ENCODE measurements at places on chromosomes 2 and 18.

- DNase-seq, result no peak
Observed at GRCh38 chr2:151091583-151091982, 170.1 kb downstream of the RBM43 start.

- peak; percentile 17 for DNase-seq
Observed at GRCh38 chr2:127528487-127528886, 2.2 kb upstream of the IWS1 start.

DNA sequence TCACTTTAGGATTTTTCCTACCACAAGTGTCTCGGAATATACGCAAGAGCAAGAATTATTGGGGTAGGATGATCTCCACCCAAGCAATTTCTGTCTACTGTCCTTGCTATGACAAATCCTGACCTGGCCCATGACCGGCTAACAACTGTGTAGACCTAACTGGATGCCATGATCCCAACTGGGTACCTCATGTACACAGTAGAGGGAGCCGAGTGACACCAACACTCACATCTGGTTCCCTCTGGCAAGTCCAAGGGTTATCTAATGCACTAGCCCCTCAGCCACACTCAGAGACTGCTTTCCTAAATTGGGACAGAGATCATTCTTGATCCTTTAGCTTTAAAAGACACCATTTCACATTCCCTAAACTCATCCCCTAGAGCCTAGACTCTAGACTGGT is 60.7 kb upstream of the ZNF532 start:
- DNase-seq, result no peak

- no peak for DNase-seq
Observed at GRCh38 chr2:145622285-145622684, 1102.4 kb upstream of the ZEB2 start.

DNA sequence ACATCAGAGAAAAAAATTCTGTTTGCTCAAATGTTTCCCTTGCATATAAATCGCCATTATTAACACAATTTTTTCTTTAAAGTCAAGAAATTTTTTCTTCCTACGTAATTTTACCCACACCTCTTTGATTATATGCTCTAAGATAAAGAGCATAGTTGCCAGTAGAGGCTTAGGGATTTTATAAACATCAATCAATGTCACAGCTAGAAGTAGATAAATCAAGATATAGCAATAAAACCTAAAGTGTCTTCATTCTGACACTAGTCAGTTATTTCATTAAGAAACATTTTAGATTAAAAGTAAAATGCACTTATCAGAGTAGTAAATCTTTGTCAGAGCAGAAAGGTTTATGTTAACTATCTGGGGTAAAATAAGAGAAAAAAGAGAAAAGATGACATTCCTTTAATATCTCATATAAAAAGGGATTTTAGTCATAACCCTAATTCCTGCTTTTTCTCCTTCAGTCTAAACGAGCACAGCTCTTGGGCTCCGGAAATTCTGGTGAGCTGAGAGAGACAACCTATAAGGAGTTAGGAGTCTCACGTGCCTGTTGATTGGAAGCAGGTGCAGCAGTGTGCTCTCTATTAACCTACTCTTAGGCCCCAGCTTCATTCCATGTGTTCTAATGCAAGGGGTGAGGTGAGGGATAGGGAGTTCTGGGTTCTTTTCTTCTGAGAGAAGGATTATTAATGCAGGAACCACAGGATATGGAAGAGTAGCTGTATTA is 172.4 kb upstream of the GULP1 start:
- DNase-seq, result no peak

DNA sequence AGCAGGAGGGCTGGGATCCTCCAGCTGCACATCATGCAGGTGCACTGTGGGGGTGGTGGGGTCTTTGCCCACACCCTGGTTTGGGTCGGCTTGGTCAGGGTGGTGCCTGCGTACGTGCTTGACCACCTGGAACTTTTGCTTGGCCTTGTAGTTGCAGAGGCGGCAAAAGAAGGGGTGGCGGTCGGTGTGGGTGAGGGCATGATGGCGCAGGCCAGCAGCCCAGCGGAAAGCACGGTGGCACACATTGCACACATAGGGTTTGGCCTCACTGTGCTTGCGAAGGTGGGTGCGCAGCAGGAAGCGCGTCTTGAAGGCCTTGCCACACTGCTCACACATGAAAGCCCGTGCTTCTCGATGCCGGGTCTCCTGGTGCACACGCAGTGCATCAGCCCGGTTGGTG is 21.1 kb downstream of the ZNF142 start:
- DNase-seq, result no peak

Measured in EH (cell line).